ENCODE measurements at places on chromosomes 2 and 18. TPM values are rescaled to one million over a fixed set of nuclear protein-coding genes. Genes with fewer than 3 reads are reported as not detected.
A peak's percentile ranks its signal among the peaks of the same experiment; 100 is the strongest.

GRCh38 chr2:239576784-239577685 is 176.2 kb upstream of the HDAC4 start:
- H3K27ac ChIP-seq = no peak overlapping the region
- no peaks in the 10 kb centered on the region for H3K4me1 ChIP-seq
- no peaks in the 10 kb centered on the region for H3K27me3 ChIP-seq

DNA sequence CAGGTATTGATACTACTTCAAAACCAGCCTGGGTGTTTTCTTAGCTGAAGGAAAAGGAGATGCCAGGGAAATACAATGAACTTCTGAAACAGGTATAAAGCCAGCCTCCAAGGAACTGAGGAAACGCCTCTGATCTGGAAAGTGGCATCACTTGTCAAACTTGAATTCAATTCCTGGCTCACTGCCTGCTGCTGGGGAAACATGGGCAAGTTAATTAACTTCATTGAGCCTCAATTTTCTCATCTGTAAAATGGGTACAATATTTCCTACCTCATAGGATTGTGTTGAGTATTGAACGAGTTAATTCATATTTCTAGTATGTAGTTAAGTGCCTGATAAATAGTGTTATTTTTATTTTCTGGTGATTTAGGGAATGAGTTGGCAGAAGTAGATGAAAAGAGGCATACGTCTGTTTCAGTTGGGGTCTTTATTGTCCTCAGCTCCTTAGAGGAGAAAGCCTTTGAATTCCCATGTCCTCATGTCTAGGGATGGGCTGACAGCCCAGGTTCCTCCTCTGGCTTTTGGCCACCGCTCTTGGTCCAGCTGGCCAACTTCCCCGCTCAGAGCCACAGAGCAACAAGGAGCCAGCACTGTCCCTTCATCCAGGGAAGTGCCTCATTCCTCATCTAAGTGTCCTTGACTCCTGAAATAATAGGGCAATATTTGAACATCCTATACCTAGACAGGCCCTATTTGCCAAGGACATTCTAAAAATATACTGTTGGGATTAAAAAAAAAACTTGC is 210.5 kb upstream of the GATA6 start:
- no peaks in the 10 kb centered on the region for H3K36me3 ChIP-seq
- H3K4me3 ChIP-seq = no peak overlapping the region
- no peak overlapping the region for H3K27ac ChIP-seq
- peaks cover 11% of the 10 kb centered on the region for H3K27me3 ChIP-seq

ARHGEF33 gene
- not detected for total RNA-seq

DNA sequence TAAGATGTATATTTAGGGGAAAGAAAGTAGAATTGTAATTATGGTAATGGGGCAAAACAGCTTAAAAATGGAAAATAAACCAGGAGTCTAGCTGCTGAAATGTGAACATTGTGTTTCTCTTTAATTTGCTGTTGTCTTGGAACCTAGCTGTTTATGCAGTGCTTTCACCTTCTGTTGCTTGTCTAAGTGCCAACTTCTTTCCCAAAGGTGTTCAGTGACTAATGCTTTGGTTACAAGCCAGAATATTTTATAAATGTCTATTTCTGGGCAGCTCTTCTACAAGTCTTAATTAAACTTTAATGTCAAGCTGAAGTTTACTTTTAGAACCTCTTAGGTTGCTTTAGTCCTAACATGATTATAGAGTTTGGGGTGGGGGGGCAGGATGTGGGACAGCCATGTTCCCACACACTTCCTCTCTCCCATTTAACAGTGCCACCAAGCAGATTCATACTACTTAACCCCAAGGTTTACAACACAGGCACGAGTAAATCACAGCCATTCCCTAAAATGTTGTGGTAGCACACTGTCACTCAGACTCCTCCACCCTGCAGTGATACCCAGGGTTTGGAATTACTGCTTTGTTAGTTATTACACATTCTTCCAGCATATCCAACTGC is 60.6 kb downstream of the ITGA4 start:
- H3K4me3 ChIP-seq = no peak overlapping the region
- H3K27ac ChIP-seq = peak overlapping the region; percentile 34
- DNase-seq = no peak
- H3K27me3 ChIP-seq = no peaks in the 10 kb centered on the region

DNA sequence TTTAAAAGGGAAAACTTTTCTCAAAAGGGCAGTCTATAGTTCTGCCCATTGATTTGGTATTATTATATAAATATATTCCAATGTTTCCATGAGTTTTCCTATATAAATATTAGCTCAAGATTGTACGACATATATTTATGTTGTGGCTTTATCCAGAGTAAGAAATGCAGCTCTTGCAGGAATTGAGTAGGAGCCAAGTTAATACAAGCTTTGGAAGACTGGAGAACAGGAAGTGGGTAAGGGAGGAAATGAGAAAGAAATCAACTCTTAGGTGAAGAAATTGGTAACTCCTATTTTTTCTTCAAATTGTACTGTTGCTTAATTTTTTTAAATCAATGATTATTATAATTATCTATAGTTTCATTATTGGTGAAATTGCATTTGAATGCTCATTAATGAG is 105.4 kb upstream of the FAM117B start:
- H3K4me1 ChIP-seq = peaks cover 16% of the 10 kb centered on the region
- H3K27ac ChIP-seq = no peak overlapping the region
- no peak for DNase-seq
- no peak overlapping the region for H3K4me3 ChIP-seq
- H3K36me3 ChIP-seq = peaks cover 2% of the 10 kb centered on the region
- no peaks in the 10 kb centered on the region for H3K27me3 ChIP-seq

IL36B gene
- total RNA-seq = not detected

Data from activated CD4-positive, alpha-beta T cell treated with anti-CD3 and anti-CD28 coated beads, Interleukin-2, amount 10 ng/mL, durations not matched to agents 7 days and 5 days (primary cell).